Body of pancreas (tissue), 4 donors: ENCODE measurements at places on chromosomes 11 and 22. TPM values are rescaled to one million over a fixed set of nuclear protein-coding genes. Genes with fewer than 3 reads are reported as not detected.

- no peak for DNase-seq
Observed at GRCh38 chr11:76339221-76339620, 41.7 kb downstream of the THAP12 start.

- no peak for DNase-seq
Observed at GRCh38 chr11:27487706-27488105, 15.1 kb upstream of the LGR4 start.

DNA sequence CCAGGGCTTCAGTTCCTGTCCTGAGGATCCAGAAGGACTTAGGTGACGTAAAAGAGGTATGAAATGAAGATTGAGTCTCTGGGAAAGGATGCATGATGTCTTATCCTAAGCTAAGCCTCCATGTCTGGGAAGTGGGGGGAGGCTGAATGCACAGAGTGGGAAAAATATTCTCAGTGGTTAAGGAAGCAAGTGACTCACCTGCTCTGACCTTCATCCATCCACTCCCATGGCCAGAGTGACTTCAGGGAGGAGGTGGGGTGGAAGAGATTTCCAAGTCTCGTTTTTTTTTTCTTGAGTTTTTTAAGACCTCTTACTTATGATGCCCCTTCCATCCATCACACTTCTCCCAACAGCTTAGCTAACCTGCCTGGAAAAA, 32.5 kb upstream of the POLD3 start:
- DNase-seq, result no peak

GRCh38 chr11:101445761-101446160, 138.0 kb downstream of the TRPC6 start:
- no peak for DNase-seq

GRCh38 chr11:95688501-95689222, 100.9 kb downstream of the FAM76B start:
- no peak for DNase-seq

DNA sequence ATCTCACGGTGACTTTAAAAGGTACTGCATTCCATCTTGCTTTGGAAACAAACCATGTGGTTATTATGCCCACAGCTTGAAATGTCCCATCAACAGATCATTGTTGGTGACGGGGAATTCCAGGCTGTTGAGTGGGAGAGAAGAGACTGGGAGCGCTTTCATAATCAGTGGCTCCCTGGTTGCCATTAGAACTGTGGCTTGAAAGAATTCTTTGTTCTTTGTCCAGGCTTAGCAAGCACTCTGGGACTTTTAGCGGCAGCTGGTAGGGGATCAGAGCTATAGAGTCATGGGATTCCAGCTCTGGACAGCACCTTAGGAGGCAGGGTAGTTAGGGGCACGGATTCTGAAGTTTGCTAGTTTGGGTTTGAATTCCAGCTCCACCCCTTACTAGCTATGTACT, 22.0 kb downstream of the MMP20 start:
- DNase-seq, result peak; percentile 27

Gene APOA5
- total RNA-seq, result not detected

Gene SCGB2A2
- total RNA-seq, result not detected

Gene MRTFA
- 71.5 TPM for total RNA-seq
